ENCODE measurements at places on chromosomes 2 and 18.

GRCh38 chr2:40741532-40741931 lies 289.6 kb upstream of the SLC8A1 start:
- DNase-seq, result no peak

DNA sequence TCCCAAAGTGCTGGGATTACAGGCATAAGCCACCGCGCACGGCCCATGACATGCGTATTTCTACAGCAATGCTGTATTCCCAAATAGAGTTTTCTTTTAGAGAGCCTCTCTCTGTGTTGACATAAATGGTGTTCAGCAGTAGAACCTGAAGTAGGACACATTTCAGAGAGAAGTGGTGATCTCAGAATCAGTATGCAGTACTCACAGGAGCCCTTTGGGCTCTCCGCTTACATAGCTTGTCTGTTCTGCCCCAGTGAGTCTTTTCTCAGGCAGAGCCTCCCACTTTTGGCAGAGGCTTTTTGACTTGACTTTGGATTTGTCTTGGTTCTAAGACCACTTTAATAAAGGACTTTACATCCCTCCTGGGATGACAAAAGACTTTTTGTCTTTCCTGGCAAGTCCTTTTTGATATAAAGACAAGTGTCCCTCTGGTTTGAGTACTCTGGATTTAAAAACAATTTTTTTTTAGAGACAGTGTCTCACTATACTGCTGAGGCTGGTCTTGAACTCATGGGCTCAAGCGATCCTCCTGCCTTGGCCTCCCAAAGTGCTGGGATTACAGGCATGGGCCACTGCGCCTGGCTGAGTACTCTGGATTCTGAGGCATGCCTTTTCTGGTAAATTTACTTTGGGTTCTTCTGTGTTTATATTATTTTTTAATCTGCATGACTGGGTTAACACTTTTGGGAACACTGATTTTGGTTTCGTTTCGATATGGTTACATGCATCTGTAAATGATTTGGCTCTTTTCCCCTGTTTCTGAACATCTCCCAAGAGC lies 113.3 kb downstream of the SMAD2 start:
- peak; percentile 21 for DNase-seq

- peak; percentile 5 for DNase-seq
These were observed 220.4 kb downstream of the ZNF516 start for GRCh38 chr18:76274468-76275289.

DNA sequence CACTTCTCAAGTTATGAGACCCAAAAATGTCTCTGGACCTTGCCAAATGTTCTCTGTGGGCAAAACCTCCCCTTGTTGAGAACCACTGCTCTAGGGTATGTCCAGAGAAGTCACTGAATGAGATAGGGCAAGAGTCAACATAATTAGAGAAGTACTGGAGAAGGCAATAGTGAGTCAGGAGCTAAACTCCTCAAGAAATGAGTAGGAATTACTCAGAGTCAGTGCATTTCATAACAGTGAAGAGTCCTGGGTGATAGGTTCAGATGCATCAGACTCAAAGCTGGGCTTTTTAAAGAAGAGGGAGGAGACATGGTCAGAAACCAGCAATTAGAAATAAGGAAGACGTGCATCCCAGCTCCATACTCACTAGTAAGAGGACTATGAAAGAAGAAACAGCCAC lies 38.6 kb upstream of the IHH start:
- DNase-seq, result peak; percentile 50

- no peak for DNase-seq
These were observed 466.0 kb downstream of the PTH2R start for GRCh38 chr2:208872591-208872990.

DNA sequence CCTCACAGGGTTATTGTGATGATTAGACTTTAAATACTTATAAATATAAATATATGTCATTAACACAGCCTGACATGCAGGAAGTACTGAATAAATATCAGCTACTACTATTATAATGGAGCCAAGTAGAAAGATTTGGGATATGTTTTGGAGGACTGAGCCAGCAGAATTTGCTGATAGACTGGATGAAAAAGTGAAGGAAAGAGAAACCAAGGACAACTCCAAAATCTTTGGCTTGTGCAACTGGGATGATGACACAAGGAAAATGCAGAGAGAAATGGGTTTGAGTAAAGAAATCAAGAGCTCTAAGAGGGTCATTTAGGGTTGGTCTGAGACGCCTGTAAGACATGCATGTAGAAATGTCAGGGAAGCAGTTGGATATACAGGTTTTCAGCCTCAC lies 15.6 kb downstream of the ADD2 start:
- DNase-seq, result no peak

- no peak for DNase-seq
These were observed 181.9 kb upstream of the CDH7 start for GRCh38 chr18:65568866-65569265.

DNA sequence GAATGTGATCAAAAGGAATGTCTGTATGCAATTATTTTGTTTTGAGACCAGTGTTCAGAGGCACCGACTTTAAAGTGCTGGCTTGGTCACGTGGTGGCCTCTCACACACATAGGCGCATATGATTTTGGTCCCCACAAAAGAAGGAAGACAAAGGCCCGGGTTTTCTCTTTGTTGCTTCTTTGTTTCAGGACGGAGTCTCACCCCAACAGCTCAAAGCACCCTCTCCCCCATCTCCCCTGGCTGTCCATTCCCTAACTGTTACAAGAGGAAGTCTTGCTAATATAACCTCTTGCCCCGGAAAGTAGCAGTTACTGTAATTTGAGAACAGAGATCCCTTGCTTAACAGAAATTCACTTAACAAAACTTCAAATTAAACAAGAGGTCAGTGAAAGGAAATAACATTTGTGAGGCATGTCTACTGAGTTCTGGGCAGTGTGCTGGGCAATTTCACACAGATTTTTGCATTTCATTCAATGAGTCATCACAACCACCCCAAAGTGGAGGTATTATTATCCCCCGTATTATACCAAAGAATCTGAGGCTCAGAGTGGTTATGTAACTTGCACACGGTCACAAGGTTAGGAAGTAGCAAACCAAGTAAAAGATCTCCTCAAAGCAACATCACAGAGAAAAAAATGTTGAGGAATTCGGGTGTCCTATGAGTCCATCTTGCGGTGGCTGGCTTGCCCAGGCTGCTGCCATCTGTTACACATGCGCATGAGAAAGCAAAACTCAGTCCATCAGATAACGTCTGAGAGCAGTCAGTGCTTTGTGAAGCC lies 75.8 kb downstream of the SDC1 start:
- DNase-seq, result peak; percentile 96

DNA sequence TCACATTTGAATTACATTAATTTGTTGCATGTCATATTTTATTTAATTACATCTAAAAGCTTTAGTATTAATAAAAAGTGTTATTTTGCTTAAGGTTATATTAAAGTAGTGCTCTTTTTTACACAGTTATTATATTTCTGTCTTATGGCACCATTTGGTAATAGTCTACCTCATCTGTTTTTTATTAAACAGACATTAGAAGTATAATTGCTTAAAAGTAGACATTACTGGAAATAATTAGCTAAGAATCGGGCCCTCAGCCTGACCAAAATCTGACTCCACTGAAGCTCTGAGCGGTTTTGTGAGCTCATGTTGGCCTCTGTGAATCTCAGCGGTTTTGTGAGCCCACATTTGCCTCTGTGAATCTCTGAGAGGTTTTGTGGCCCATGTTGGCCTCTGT lies 102.5 kb upstream of the SNTG2 start:
- peak; percentile 28 for DNase-seq

DNA sequence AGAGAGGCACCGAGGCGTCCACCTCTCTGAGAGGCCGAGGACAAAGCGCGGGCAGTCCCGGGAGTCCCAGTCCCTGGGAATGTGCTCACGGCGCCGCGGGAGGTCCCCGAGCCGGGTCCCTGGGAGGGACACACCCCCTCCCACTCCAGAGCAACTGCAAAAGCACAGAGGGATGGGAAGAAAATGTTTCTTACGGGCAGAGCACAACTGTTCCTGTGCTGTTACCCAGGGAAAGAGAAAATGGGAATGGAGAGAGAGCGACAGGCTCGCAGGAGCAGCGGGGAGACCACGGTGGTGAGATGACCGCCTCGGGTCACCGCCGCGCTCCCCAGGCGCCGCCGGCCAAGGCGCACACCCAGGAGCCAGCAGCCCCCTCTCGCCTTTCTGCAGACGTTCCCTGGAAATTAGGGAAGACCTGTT lies 1.2 kb upstream of the BCL11A start:
- no peak for DNase-seq

DNA sequence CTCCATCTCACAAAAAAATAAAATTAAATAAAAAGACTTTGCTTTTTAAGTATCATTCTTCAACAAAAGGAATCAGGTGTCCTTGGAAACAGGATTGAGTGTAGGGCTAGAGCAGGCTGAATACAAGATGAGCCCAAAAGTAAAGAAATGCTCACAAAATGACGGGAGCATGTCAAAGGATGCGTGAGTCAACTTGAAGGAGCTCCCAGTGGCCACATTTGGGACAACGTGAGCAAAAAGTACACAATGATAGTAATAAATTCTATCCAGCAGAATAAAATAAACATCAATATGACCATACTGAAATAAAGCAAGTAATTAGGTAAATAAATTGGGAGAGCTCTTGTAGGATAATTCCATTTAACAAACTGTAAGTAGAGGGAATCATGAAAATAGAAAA lies 220.7 kb downstream of the PHLPP1 start:
- no peak for DNase-seq

- DNase-seq, result no peak
These were observed 71.2 kb downstream of the TGFA start for GRCh38 chr2:70482401-70482800.

DNA sequence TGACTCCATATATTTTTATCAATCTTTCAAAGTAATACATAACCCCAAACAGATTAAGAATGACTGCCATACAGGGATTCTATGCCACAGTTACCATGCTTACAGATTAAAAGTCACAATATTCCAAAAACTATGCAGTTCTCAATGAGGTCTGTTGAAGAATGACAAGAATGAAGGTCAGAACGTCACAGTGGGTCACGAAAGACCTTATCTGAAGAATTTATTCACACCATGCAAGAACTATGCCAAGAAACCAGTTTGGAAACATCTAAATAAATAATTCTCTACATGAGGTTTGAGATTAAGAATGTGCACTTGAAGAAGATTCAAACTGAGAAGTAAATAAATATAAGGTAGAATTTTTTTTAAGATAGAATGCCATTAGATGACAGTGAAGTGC lies 253.3 kb downstream of the EXOC6B start:
- peak; percentile 75 for DNase-seq

DNA sequence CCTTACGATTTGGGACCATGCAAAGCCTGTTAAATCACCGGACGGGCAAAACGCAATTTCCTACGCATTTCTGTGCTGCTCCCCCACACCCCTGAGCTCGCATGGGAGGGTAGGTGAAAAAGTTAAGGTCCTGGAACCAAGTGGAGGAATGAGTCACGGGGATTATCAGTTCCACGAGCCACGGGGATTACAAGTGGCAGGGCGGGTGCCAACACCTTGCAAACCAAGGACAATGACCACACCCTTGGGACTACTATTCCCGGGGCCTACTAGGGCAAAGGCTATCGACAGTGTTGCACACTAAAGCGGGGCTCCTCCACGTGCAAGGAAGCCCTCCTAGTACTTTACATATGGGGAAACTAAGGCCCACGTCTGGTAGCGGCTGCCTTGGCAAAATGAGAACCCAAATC lies 447 bp downstream of the RETSAT start:
- peak; percentile 18 for DNase-seq

DNA sequence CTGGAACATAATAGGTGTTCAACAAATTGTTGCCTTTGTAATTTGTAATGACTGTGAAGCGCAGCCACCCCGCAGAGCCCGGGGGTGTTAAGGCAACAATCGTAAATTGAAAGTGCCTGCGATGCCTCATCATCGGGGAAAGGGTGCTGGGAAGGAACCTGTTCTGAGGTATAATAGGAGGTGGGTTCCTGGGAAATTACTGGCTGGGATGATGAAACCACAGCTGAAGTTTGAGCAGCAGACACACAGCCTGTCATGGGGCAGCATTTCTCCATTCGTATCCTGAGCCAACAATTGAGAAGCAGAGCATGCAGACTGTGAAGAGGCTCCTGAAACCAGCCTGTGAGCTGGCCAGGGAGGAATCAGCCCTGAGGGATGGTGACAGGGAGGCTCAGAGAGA lies 404.0 kb upstream of the MYT1L start:
- no peak for DNase-seq

GRCh38 chr18:21291106-21291505 lies 49.1 kb downstream of the GREB1L start:
- DNase-seq, result no peak

DNA sequence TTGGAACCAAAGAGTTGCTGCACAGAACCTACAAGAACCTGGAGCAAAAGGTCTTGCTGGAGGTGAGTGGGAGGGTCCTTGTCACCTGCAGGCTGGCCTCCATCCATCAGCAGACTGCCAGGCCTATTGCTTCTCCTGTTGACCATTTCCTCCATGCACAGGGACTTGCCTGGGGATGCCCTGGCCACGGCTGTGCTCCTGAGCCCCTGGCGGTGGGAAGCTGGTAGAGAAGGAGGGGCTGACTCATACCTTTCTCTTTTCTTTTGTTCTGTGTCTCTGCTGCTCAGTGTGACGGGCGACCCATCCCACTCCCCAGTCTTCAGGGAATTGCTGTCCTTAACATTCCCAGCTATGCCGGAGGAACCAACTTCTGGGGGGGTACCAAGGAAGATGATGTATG lies 102.6 kb downstream of the DGKD start:
- no peak for DNase-seq

DNA sequence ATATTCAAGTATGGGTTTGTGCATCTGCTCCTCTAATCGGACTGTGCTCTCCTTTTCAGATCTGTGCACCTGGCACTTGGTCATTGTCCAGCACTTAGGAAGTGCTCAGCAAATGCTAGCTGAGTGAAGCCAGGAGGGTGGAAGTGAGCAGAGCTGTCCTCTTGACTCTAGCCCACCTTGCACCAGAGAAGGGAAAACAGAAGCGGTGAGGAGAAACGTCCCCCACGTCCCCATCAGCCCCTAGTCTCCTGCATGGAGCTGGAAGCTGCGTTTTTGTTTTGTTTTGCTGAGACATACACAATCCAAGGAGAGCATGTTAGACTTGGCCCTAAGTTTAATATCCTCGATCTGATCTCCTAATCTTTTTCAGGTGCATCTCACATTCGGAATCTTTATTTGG lies 73.6 kb downstream of the EN1 start:
- no peak for DNase-seq

DNA sequence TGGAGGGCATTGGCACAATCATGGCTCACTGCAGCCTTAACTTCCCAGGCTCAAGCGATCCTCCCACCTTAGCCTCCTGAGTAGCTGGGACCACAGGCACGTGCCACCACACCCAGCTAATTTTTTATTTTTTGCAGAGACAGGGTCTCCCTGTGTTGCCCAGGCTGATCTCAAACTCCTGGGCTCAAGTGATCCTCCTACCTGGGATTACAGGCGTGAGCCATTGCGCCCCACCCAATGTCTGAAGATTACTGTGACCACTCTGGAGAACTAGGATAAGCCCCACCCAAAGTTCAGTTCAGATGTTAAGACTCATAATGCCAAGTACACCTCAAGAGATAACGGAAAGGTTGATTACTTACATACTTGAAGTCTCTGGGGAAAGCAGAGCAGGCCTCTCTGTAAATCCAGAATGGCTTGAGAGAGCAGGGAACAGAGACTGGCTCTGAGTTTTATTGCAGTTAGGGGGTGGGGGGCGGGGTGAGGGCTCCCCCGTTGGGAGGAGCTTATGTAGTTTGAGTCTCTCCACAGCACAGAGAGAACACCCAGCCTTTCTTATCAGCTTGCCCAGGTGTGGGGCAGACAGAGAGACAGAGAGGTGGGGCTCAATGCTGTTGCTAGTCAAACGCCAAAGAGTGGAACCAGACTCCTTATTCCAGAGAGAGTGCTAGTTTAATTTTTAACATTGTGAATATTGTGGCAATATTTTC lies 26.5 kb upstream of the ERICH2 start:
- no peak for DNase-seq

GRCh38 chr2:18704276-18704675 lies 114.9 kb upstream of the NT5C1B start:
- DNase-seq, result no peak
